ENCODE measurements at places on chromosomes 11 and 22.

DNA sequence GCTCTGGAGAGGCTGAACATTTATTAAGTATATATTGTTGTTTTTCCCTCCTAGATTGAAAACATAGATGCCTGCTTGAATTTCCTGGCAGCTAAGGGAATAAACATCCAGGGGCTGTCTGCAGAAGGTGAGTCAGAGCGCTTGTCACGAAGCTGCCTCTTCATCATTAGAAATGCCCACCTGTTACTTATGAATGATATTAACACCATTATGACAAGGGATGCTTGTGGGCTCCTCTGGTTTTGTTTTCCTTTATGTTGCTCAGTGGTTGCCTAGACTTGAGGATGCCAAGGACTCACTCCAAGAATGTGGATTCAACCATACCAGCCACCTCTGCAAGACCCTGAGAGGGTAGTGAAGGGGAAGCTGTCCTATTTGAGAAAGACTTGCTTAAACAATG is 156.2 kb downstream of the NAV2 start:
- no peak for DNase-seq

DNA sequence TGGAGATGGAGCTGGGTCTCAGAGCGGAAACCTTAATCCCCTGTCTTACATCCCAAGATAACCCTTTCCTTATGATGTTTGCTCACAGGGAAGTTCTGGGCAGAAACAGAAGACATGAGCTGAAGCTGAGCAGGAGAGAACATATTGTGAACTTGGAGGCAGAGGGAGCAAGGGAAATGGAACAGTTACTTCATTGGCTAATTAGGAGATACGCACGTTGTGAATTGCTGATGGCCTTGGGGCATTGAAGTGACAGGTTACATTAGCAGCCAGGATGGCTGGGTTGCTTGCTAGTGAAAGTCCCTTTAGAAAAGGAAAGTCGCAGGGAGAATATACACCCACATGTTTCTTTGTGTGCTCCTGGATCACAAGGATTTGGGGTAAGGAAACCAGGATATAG is 48.7 kb downstream of the TENM4 start:
- no peak for DNase-seq

DNA sequence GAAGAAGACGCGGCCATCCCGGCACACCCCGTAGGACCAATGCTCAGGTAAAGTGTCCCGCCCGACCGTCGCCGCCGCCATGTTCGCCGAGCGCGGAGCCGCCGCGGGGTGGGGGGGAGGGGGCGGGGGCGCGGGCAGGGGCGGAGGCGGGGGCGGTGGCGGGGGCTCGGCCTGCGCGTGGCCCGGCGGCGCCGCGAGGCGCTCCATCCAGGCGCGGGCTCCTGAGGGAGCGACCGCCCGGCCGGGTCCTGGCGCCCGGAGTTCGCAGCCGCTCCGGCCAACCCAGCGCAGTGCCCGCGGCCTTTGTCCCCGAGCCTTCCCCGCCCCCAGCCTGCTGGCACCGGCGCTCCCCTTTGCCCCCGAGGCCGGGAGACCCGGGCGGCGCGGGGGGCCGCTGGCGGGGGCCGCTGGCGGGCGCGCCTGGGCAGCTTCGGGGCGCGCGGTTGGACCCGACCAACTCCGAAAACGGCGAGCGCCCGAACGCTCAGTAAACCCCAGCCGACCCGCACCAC is at the start of gene PLEKHA7:
TSS of gene PLEKHA7 (minus strand) at position 94 of the 512 bp plus-strand sequence. CDS start at position 81, 13 bp downstream.
- no peak for DNase-seq

- no peak for DNase-seq
Measured at GRCh38 chr11:118258410-118258809, 5.7 kb downstream of the MPZL2 start.

DNA sequence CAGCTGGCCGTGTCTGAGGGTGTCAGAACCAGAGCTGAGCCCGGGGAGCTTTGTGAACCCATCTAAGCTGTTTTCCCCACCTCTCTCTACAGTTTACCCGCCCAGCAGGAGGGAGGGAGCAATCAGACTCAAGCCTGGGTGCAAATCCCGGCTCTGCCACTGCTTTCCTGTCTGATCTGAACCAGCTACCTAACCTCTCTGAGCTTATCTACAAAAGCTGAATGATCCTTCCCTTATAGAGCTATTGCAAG is 252 bp downstream of the APOL2 start:
- DNase-seq: no peak

DNA sequence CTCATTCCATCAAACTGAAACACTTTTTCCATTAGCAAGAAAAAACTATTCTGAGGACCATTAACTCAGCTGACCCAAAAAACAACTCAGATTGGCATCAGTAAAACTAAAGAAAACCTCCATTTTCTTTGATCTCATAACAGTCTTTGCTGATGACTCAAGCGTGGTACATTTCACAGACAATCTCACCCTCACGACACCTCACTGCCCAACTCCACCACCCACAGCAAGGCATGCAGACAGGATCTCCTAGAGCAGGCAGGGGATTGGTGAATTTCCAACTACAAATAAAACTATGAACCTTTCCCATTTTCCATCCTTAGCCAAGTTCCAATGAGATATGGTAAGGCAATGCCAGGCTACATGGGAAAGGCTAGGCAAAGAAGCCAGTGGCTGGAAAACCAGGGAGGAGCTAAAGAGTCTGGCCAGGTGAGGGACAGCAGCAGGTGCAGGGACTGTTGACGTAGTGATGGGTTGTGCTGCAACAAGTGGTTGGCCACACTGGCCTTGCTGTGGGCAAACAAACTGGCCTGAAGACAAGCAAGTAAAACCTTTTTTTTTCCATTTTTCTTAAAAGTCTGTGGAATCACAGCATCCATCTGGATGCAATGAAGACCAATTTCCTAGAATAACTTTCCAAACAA is 97.2 kb downstream of the SERGEF start:
- DNase-seq: no peak

GRCh38 chr11:95920460-95921105 is 3.3 kb downstream of the MTMR2 start:
- no peak for DNase-seq

GRCh38 chr11:47111318-47111804 is 65.3 kb downstream of the ARFGAP2 start:
- DNase-seq: no peak

- DNase-seq: peak; percentile 70
Measured at GRCh38 chr22:20523086-20523983, 15.9 kb downstream of the MED15 start.

GRCh38 chr11:12991426-12991825 is 17.7 kb upstream of the RASSF10 start:
- DNase-seq: no peak

GRCh38 chr22:27859336-27859735 is 57.8 kb upstream of the MN1 start:
- no peak for DNase-seq

DNA sequence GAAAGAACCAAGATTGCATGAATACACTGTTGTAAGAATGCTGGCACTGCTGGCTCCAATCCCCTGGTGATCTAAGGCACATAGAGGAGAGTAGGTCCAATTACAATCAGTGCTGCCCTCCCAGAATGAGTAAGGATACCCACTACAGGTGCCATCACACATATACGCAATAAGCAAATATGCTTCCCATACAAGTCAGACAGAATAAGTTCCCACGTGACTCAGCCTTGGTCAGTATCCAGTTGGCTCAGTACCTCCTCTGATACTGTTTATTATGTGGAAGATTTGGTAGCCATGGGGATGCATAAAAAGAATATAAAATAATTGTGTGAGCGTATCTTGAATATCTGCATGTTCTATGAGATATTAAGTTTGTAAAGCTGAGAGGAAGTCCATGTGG is 8.9 kb upstream of the OR2D3 start:
- DNase-seq: no peak

- DNase-seq: no peak
Measured at GRCh38 chr11:57777969-57778317, 16.3 kb downstream of the CTNND1 start.

GRCh38 chr22:43714104-43714503 is 98.0 kb downstream of the EFCAB6 start:
- no peak for DNase-seq

GRCh38 chr11:13207665-13208594 is 69.7 kb upstream of the BMAL1 start:
- peak; percentile 82 for DNase-seq

DNA sequence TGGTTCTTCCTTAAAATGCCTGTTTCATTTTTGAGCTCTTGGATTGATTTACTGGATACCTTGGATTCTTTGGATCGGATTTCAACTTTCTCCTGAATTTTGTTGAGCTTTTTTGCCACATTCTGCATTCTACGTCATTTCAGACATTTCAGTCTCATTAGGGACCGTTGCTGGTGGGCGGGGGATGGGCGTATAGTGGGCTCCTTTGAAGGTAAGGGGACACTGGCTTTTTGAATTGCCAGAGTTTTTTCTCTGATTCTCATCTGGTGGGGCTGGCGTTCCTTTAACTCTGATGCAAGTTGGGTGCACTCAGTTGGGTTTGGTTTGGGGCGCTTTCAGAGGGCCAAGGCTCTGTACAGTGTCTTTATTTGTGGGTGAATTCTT is 216.5 kb downstream of the DYNC2H1 start:
- DNase-seq: no peak

GRCh38 chr22:47401976-47402770 is 639.7 kb downstream of the TBC1D22A start:
- no peak for DNase-seq

- no peak for DNase-seq
Measured at GRCh38 chr11:67419325-67420049, 4.0 kb downstream of the CARNS1 start.

DNA sequence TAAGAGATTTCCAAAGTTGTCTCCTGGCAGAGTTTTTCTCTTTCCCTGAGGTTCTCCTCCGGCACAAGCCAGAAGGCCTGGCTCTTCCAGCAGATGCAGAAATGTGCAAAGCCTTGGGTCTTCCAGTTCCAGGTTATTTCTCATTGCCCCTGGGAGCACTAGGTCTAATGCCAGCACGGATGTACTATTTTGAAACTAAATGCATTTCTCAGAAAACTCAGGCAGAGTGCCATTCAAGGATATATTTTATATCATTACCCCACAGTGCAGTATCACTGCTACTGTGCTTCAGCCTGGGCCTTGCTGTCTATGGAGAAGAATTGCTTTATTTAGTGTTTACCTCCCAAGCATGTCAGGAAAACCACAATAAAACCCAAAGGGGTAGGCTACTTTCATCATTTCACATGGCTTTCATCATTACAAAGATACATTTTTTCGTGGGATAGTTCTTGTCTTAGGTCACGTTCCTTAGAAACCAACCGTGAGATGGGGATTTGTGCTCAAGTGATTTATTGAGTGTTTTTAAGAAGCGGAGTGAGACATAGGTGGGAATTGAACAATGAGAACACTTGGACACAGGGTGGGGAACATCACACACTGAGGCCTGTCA is 22.4 kb upstream of the FZD4 start:
- no peak for DNase-seq

DNA sequence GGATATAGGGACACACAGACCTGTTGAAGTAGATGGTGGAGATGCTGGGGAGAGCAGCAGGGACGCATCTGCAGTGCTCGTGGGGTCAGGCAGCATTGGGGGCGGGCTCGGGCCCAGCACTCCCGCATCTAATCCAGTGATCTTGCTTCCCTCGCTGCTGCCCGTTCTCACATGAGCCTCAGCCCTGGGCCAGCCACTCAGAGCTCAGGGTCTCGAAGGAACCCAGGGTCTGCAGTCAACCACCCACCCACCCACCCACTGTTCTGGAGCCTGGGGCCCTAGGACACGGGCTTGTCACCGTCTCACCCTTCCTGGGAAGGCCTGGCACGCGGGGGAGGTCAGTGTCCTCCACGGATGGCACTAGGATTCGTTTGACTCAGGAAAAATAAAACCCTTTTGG is 406.0 kb downstream of the TBC1D22A start:
- no peak for DNase-seq

- no peak for DNase-seq
Measured at GRCh38 chr11:65891219-65892136, 1.0 kb downstream of the CCDC85B start.

- no peak for DNase-seq
Measured at GRCh38 chr11:104813532-104813931, 84.7 kb downstream of the CASP12 start.

GRCh38 chr11:118975771-118976709 is 4.5 kb downstream of the FOXR1 start:
- DNase-seq: no peak

GRCh38 chr11:65649656-65650546 is 12.0 kb downstream of the SIPA1 start:
- no peak for DNase-seq

DNA sequence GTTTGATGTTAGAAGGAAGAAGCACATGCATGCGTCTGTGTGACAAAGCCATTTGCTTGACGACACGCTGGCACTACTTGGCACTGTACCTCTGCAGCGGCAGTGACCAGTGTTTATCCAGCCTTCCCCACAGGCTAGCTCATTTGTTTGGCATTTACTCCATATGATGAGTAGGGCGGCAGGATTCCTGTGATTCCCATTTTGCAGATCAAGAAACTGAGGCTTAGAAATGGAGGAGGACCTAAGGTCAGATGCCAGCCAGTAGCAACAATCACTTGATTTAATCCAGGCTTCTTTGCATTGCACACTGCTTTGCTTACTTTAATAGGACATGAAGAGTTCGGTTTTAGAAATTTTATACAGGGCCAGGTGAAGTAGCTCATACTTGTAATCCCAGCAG is 45.0 kb downstream of the TBC1D22A start:
- no peak for DNase-seq

DNA sequence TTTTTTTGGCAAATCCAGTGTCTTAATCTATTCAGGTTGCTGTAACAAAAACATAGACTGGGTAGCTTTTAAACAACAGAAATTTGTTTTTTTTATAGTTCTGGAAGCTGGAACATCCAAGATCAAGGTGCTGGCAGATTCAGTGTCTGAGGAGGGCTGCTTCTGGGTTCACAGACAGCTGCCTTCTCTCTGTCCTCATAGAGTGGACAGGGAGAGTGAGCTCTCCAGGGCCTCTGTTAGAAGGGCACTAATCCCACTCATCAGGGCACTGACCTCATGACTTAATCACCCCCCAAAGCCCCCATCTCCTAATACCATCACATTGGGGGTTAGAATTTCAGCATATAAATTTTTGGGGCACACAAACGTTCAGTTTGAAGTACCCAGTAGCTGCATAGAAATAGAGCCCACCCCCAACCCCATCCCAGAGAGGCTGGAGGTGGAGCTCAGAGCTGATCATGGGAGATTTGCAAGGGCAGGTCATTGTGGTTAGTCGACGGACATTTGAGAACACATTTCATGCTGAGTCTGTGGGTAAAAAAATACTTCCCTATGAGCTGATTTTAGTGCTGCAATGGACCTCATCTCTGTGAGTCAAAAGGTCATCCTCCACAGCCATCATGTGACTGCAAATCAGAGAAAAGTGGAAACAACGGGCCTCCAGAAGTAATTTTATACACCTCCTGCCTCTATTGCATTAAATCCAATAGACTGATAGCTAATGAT is 203.1 kb upstream of the CADM1 start:
- no peak for DNase-seq

Measured in fibroblast of skin of left quadriceps (primary cell).